NCI-H187 (cell line): ENCODE measurements at places on chromosomes 1 and 21.
A peak's percentile ranks its signal among the peaks of the same experiment; 100 is the strongest.

DNA sequence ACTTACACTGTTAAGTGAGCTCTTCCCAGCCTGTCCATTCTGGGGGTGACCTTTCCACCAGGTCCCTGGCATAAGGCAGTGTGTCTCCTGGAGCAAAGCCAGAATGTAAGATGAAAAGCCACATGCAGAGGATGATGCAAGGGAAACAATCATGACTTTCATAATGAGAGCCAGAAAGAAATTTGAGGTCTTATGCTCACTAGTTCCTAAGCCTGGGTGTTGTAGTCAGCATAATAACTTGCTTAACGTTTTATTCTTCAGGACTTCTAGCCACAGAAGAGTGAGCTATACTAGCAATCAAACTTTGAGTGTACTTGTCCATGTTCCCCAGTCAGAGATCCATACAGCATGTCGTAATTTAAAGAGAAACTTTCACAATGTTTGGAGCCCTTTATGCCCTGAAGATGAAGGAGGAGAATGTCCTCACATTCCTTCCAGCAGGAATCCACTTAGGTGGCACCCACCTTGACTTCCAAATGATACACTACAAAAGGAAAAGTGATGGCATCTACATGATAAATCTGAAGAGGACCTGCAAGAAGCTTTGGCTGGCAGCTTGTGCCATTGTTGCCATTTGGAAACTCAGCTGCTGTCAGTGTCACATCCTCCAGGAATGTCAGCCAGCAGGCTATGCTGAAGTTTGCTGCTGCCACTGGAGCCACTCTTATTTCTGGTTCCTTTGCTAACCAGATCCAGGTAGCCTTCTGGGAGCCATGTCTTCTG lies 60.5 kb upstream of the FOXD3 start:
- DNase-seq, result no peak

DNA sequence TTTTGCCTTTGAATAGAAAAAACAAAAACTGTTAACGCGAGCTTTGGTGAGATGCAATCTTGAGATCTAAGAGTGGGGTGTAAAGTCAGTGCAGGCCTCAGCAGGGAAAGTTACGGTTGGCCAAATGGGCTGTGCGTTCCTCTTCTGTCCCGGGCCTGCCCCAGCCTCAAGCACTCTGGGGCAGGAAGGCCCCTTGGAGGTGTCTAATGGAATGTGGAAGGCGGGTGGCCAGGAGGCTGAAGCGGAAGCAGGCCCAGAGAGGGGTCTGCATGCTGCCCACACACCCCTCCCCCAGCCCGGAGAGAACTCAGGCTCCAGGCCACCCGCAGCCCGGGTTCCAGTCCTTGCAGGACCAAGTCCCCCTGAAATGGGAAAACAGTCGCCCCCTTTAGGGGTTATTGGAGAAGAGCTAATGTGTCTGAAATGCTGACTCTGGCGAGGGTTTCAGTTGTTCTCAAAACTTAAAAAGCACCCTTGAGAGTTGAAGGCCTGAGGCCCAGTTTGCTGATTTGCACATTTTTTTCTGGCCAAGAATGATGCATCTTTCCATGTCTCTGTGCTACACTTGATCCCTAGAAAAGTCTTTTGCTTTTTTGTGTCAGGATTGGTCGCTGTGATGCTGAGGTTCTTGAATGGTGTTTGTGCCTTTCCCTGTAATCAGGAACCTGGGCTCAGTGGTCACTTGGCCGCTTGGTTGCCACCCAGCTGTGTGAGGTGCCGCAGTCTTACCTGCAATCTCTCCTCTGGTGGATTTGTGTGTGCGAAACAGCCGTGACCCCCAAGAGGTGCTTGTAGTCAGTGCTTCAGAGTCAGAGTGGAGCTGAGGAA lies 2.0 kb downstream of the COL18A1 start:
- DNase-seq, result no peak

DNA sequence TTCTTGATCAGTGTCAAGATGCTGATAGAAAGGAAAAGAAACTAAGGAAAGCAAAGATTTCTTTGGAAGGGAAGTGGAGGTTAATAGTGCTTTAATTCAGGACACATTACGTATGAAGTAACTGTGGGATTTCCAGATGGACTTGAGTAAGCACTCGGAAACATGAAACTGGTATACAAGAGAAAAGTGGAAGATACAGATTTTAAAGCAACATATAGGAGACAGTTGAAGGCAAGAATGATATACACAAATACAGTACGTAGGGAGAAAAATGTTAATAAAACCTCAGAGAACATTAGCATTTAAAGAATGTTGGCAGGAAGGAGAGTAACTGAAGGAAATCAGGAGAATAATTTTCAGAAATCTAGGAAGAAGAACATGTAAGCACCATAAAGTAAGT lies 730.9 kb upstream of the ADGRL2 start:
- no peak for DNase-seq

DNA sequence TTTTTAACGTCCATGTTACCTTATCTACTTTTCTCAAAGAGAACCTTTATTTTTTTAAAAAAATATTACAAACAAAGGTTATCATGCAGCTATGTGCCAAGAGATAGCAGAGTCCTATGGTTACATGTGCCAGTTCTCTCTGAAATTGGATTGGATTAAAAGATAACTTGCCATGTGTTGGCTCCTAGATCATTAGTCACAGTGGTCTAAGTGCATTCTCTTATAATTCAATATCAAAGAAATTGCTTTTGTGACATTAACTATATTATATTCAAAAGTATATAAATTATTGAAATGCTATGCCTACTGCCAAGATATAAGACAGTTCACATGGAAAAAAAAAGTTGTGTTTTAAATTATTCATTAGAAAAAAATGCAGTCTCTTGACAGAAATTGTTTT lies 494.2 kb downstream of the NEGR1 start:
- DNase-seq, result no peak

- no peak for DNase-seq
Observed at GRCh38 chr1:40606194-40606593, 59.3 kb downstream of the RIMS3 start.

GRCh38 chr1:35001743-35002142 lies 16.6 kb upstream of the TMEM35B start:
- no peak for DNase-seq

- no peak for DNase-seq
Observed at GRCh38 chr1:220734571-220735326, 13.4 kb upstream of the MTARC2 start.

GRCh38 chr1:182270731-182271130 lies 120.9 kb downstream of the GLUL start:
- DNase-seq, result no peak

GRCh38 chr1:159958719-159959380 lies 4.8 kb upstream of the SLAMF9 start:
- no peak for DNase-seq

GRCh38 chr1:167268347-167268787 lies 47.7 kb downstream of the POU2F1 start:
- DNase-seq, result no peak

DNA sequence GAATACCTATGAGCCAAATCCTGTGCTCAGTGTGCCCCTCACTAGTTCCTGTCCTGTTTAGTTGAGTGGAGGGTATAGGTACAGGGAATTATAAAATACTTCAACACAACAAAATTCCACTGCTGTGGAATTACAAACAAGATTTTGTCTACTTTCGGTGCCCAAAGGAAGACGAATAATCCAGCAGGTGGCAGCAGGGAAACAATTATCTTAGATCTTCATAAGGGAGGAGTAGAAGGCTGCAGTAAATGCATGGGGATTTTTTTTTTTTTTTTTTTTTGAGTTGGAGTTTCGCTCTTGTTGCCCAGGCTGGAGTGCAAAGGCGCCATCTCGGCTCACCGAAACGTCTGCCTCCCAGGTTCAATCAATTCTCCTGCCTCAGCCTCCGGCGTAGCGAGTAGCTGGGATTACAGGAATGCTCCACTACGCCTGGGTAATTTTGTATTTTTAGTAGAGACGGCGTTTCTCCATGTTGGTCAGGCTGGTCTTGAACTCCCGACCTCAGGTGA lies 2.0 kb upstream of the PIP5K1A start:
- DNase-seq, result peak; percentile 79
